ENCODE measurements at places on chromosomes 7 and 10.
A peak's percentile ranks its signal among the peaks of the same experiment; 100 is the strongest.

GRCh38 chr7:94001396-94001795, 2.8 kb downstream of the BET1 start:
- DNase-seq = no peak

DNA sequence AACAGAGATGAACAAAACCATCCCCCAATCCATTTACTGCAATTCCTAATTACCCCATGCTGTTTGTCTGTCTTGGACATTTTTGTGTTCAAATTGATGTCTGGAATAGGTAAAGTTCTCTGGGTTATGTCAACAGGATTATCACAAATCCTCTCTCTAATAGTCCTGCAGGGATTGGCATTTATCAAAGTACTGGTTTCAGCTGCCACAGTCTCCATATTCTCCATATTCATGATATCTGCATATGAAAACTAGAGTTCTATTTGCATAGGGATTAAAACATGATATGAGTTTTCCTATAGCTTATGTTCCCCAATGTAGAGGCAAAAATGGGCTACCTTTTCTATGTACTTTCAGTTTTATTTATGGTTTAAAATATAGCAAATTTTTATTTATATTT, 355.8 kb downstream of the ADRA2A start:
- DNase-seq = no peak

DNA sequence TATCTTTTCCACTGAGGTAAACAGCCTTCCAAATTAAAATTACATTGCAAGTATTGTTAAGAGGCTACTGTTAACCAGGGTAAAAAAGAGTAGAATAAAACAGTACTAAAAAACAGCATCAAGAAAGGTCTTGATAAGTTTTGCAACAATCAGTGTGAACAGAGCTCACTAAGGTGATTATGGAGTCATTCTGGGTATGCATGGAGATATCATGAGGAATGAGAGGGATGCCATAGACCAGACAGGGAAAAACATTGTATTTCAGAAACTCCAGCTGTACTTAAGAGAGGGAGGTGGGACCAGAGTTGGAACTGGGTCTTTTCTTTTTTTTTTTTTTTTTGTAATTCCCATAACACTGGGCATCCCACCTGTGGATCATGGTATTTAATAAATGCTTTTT, 549.6 kb downstream of the INHBA start:
- DNase-seq = no peak

GRCh38 chr7:16586081-16586874, 59.3 kb downstream of the ANKMY2 start:
- DNase-seq = no peak

DNA sequence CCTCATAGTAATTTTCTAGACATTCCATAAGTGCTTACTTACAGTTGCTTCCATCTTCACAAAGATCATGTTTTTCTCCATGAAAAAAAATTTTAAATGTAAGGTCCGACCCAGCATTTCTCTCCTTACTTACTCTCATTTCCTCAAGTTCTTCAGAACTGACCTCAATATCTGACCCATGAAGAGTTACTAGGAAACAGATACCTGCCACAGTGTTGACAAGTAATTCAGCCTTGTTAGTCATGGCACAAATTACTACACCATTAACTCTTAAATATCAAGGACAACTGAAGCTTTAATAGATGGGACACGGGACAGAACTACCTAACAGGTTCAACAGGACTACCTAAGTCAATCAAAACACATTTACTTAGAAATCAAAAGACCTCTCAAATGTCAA, 316.2 kb downstream of the POM121L12 start:
- no peak for DNase-seq

- DNase-seq = no peak
Observed at GRCh38 chr7:105164751-105165150, 150.7 kb downstream of the KMT2E start.

- no peak for DNase-seq
Observed at GRCh38 chr7:89073776-89074175, 278.2 kb upstream of the TEX47 start.

- DNase-seq = no peak
Observed at GRCh38 chr7:90269163-90269562, 24.2 kb downstream of the CFAP69 start.

- DNase-seq = no peak
Observed at GRCh38 chr10:124524991-124525653, 63.5 kb downstream of the LHPP start.

- no peak for DNase-seq
Observed at GRCh38 chr7:74082770-74083116, 861 bp upstream of the LIMK1 start.

DNA sequence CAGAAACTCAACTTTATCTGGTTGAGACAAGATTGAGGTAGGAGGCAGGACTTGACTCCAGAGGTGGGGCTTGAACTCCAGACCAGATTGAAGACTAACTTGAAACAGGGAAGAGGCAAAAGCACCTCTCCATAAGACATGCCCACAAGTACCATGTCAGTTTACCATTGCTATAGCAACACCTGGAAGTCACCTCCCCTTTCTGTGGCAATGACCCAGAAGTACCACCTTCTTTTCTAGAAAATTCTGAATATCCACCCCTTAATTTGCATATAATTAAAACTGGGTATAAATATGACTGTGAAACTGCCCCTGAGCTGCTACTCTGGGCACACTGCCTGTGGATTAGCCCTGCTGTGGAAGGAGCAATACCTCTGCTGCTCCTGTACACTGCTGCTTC, 4.9 kb upstream of the TOMM7 start:
- DNase-seq = no peak

DNA sequence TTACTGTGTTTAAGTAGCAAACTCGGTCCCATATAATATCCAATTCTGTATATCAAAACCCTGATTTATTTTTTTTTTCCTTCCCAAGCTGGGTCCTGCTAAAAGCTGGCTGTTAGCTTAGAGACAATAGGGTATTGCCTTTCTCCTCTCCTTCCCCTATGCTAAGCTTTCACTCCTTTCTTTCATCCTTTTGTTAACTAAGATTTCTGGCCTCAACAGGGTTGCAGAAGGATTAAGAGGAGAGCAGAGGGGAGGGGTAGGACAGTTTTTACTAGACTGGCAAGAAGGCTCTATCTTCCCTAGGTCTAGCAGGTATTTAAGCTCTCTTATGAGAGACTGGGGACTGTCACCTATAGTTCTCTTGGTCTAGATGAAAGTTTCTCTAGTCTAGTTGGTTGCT, 229.2 kb downstream of the KCND2 start:
- DNase-seq = no peak

- DNase-seq = no peak
Observed at GRCh38 chr10:121165276-121165675, 314.1 kb downstream of the WDR11 start.

GRCh38 chr10:111989136-111989911, 194.2 kb downstream of the GPAM start:
- DNase-seq = no peak

DNA sequence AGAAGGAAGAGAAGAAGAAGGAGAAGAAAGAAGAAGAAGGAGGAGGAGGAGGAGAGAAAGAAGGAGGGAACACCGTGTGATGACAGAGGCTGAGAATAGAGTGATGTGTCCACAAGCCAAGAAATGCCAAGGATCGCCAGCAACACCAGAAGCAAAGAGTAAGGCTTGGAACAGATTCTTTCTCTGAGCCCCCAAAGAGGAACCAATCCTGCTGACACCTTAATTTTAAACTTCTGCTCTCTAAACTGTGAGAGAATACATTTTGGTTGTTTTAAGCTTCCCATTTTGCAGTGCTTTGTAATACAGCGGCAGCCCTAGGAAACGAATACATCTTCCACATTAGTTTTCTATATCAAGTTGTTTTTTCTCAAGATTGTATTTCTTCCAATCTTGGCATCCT, 13.9 kb upstream of the WNT8B start:
- DNase-seq = no peak

DNA sequence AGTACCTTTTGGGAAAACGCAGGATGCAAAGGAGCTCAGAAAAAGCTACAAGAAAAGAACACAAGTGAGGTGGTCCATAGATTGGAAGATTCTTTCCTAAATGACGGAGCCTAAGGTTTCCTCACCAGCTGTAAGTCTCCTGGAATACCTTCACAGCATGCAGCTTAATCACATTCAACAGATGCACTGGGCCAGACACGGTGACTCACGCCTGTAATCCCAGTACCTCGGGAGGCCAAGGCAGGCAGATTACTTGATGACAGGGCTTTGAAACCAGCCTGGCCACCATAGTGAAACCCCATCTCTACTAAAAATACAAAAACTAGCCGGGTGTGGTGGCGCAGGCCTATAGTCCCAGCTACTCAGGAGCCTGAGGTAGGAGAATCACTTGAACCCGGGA, 228.7 kb downstream of the FRMD4A start:
- no peak for DNase-seq

DNA sequence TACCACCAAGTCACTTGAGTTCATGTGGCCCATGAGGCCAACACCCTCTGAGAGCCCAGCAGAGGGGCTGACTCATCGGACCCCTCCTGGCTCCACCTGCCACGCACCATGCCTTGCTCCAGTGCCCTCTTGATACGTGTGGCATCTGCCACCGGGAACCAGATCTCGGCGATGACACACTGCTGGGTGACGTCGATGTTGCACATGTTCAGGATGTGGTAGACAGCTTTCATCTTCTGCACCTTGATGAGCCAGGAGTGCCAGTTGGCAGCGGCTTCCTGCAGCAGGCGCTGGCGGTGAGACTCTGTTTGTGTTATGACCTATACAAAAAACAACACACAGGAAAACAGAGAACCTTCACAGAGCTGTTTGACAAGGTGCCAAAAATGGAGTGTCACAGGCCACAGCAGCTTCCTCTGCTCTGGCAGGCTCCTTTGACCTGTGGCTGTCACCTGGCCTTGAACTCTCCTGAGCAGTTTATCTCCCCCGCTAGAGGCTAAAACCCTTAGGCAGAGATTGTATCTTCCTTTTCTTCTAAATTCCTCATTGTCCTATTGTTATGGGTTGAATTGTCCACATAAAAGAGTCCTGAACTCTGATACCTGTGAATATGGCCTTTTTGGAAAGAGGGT, 45.2 kb upstream of the TMEM213 start:
- DNase-seq = peak; percentile 77

- DNase-seq = no peak
Observed at GRCh38 chr10:3455385-3456334, 283.1 kb upstream of the PITRM1 start.

- DNase-seq = no peak
Observed at GRCh38 chr7:44161371-44161770, 20.2 kb upstream of the MYL7 start.

DNA sequence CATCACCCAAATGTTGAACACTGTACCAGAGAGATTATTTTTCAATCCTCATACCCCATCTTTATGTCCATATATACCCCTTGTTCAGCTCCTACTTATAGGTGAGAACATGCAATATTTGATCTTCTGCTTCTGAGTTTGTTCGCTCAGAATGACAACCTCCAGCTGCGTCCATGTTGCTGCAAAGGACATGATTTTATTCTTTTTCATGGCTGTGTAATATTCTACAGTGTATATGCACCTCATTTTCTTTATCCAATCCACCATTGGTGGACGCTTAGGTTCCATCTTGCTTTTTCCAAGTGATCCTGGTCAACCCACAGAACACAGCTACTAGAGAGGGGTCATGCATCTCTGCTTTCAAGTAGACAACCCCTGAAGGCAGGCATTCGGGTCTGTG, 99.5 kb downstream of the MYL10 start:
- no peak for DNase-seq

DNA sequence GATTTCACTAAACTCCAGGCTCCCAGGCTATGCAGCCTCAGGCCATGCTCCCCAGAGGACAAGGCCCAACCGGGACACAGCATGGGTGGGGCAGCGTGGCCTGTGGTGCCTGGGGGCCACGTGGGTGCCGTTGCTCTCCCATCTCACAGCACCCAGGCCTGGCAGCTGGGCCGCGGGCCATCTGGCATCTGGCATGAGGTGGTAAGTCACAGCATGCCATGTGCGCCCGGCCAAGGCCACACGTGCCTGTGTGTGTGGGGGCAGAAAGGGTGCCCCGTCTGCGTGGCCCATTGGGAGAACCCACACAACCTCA, 204.1 kb downstream of the EBF3 start:
- DNase-seq = no peak

DNA sequence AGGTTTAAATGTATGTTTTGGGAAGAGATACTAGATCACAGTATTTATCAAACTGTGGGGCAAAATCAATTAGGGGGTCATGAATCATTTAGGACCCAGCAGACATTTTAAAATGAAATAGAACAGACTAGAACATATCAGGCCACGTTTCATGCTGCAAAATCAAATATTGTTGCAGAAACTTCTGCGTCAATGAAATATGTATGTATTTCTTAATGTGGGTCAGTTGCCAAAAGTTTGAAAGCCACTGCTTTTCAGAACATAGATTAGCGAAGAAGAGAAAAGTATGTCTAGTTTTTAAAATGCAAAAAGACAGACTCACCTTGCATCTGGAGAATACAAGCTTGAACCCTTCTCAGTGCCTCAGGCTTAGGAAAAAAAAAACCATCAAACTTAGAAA, 102.7 kb upstream of the BMPER start:
- no peak for DNase-seq

- no peak for DNase-seq
Observed at GRCh38 chr7:15751191-15751701, 64.8 kb upstream of the MEOX2 start.

GRCh38 chr7:30068117-30068516, 39.9 kb downstream of the PLEKHA8 start:
- DNase-seq = no peak

DNA sequence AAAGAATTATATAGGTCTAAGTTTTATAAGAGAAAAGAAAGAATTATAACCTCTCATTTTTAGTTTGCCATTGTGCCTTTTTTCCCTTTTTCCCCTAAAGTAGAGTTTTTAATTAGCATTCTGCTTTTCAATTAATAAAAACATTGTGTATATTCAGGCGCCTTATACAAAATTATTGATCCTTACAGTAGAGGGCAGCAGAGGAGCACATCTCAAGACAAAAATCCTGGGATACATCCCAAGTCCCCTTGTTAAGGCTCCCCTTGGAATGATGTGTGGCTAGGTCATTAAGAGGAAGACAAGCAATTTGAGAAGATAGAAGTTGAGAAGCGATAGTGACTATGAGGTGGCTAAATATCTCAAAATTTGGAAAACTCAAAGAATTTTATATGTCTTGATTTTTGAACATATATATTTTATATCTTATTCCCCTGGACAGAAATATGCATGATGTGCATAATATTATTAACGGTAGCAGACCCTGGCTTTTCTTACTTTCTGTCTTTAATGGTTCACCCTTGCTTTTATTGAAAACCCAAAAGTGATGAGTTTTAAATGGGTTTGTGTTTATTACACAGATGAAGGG, 19.1 kb upstream of the TPK1 start:
- DNase-seq = no peak

DNA sequence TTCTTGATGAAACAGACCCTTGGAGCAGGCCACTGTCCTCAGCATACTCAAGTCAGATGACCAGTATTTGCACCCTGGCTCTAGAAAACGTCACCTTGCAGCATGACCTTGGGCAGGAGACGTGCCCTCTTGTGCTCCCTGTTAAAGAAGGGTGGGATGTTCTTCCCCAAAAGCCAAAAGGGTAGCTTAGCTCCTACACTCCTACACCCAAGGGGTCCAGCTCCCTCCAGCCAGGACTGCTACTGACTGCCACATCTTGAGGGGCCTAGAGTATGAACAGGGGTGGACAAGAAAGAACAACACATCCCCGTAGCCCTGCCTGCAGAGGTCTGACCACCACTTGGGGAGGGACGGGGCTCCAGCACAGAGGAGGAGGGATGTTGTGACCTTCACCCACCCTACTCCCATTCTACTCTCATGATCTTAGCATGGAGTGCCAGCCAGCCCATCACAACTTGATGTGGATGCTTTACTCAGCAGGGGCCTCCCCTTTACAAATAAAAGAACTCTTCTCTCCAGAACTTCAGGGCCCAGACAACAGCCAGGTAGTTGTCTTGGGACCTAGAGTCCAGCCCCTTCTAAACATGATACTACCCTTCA, 165.3 kb upstream of the ZMIZ1 start:
- DNase-seq = no peak

GRCh38 chr7:11355399-11356005, 381.8 kb downstream of the PHF14 start:
- DNase-seq = no peak

Measured in stimulated activated CD8-positive, alpha-beta memory T cell treated with anti-CD3 and anti-CD28 coated beads, Interleukin-7, amount 100 ng/mL, for 1 hour (primary cell).